ENCODE measurements at places on chromosomes 16 and 17.
A peak's percentile ranks its signal among the peaks of the same experiment; 100 is the strongest.

DNA sequence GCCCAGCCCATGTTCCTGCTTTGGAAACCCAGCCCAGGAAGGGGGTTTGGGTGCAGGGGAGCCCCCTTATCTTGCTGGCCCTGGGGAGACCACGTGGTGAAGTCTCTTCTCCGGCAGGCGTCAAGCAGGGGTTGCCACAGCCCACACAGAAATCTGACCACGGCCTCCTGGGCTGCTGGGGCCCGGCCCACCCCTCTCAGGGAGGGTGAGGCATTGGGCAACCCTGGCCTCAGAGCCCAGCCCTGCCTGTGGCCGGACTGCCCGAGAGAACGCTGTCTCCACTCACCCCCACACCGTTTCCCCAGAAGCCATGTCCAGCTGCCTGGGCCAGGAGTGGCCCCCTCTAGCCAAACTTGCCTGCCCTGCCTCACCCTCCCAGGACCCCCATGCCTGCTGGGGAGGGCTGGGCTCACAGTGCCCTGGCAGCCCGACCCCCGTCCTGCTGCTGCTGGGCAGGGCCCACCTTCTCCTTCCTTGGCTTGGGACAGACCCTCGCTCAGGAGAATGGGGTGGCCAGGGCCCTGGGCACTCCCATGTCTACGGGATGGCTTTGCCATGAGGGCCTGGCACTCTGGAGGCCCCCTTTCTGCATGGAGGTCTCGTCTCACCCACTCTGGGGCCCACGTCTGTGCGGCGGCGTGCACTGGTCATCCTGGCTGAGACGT lies 6.7 kb downstream of the RPUSD1 start:
- DNase-seq, result no peak

GRCh38 chr16:629185-629832 lies 1.5 kb upstream of the WFIKKN1 start:
- DNase-seq, result no peak

- DNase-seq, result no peak
Measured at GRCh38 chr16:78843978-78844377, 744.5 kb downstream of the WWOX start.

- no peak for DNase-seq
Measured at GRCh38 chr17:59814685-59815084, 78.1 kb downstream of the TUBD1 start.

- DNase-seq, result no peak
Measured at GRCh38 chr17:33623841-33624240, 330.7 kb upstream of the ASIC2 start.

GRCh38 chr16:84475643-84476240 lies 28.7 kb downstream of the MEAK7 start:
- DNase-seq, result no peak

GRCh38 chr17:34883106-34884000 lies 77.9 kb downstream of the CCT6B start:
- DNase-seq, result no peak

GRCh38 chr16:74107795-74108610 lies 188.6 kb upstream of the PSMD7 start:
- peak; percentile 9 for DNase-seq

DNA sequence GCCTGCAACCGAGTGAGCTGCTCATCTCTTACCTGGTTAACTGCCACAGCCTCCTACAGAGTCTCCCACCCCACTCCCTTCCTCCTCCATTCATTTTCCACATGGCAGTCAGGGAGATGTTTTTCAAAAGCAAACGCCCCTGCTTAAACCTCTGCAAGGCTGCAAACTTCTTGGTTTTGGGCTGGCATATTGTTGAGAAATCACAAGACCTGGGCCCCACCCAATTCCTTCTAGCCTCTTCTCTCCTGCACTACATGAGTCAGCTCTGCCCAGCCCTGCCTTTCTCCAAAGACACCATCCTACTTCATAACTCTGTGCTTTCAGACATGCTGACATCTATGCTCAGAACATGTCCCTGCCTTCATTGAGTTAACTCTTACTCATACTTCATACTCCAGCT lies 136.1 kb downstream of the SPACA3 start:
- no peak for DNase-seq

DNA sequence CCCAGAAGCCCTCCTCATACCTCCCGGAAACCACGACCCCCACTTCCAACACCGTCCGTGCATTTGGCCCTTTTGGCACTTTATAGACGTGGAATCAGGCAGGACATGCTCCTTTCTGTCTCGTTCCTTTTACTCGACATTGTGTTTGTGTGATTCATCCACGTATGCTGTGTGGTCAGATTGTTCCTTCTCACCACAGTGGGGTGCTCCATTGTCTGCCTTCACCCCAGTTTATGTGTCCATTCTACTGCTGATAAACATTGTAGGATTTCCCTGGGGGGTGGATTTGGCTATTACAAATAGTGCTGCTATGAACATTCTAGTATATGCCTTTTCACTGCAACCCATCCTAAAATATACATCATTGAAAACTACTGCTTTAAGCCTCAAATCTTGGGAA lies 28.9 kb upstream of the RPH3AL start:
- no peak for DNase-seq

DNA sequence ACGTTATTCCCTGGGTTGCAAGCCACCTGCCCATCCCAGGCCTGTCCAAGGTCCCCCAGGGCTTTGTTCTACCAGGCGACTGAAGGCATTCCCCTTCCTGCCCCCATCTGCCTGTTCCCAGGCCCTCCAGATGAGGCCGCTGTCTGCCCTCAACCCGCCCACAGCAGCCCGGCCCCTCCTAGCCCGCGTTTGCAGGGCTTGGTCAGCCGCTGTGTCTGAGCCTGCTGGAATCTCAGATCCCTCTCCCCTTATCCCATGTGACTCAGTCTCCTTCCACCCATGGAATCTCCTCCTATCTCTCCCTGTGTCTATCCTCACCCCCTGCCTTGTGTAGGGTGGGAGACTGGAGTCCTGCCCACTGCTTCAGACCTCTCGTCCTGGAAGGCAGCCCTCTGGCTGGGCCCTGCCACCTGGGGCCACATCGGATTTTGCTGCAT lies 186.0 kb upstream of the TNRC6C start:
- peak; percentile 29 for DNase-seq

DNA sequence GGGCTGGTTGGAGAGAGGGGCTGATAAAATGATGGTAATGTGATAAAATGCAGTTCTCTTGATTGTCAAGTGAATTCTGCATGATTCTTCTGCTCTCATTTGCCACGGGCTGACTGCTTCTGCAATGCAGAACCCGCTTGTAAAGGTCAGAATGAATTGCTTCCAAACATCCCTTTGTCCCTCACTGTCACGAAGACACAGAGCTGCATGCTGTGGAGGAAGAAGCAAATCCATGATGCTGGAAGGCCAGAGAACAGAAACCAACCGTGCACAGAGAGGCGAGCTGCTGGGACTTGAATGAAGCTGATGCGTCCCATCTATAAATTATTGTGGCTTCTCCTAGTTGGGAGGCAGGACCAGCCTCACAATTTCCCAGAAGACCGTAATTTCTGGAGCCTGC lies 171.6 kb downstream of the PRKCB start:
- no peak for DNase-seq

DNA sequence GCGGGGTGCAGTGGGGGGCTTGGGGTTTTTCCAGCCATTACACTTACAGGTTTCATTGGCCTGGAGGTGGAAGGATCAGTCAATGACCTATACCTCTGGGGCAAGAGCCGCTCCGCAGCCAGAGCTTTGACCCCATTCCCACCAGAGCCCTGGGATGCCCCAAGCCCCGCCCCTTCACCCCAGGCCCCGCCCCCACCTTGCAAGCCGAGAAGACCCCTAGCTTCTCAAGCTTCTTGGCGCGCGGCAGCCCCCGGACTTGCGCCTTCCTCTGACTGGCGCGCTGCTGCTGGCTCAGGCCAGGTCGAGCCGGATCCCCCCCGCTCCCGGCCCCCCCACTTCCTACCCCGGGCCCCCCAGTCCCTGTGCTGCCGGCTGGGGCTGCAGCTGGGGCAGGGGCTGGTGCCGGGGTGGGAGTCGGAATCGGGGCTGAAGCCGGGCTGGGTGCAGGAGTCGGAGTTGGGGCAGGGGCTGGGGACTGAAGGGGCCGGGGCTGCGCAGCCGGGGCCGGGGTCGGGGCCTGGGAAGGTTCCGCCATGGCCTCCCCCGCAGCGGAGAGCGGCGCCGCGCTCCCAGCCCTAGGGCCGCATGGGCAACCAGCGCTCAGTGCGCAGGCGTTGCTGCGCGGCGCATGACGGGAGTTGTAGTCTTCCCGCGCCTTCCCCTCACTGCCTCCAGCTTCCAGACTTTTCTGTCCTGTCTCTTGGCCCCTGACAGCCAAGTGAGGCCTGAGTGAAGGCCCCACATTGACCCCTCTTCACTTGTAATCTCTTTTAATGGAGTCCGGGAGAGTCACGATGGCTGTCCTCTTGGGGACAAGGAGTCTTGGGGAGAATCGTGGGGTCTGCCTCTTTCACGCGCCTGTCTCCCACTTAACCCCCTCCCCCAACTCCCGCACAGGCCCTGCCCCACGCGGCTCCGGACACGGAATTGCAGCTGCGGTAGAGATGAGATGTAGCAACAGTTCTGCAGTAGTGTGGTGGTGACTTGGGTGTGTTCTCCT lies at the start of gene KAT2A:
Gene KAT2A (minus strand): TSS at position 598 of the 1,000 bp plus-strand sequence. CDS start 63 bp downstream, at position 535.
- peak; percentile 63 for DNase-seq

- DNase-seq, result no peak
Measured at GRCh38 chr17:82806645-82807044, 33.2 kb downstream of the ZNF750 start.

- DNase-seq, result no peak
Measured at GRCh38 chr16:14109782-14110727, 38.9 kb downstream of the MRTFB start.

- DNase-seq, result no peak
Measured at GRCh38 chr17:31609996-31610910, 218.8 kb downstream of the RAB11FIP4 start.

- DNase-seq, result no peak
Measured at GRCh38 chr16:4052096-4052495, 64.1 kb downstream of the ADCY9 start.

GRCh38 chr17:66835476-66835875 lies 559 bp downstream of the CACNG5 start:
- no peak for DNase-seq

DNA sequence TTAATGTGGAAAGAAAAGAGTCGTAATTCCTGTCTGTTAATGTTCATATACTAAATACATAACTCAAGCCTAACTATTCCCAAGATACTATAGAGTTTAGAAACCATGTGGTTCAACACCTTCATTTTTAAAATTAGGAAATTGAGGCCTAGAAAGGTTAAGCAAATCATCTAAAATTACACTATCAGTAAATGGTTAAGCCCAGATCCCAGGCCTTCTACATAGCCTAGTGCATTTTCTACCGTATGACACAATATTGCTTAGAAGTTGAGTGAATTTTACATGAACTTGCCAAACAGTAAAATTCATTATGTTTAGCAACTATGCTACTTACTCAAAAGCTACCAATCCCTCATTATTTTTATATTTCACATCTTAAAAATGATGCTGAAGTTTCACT lies 6.8 kb downstream of the NACA2 start:
- DNase-seq, result no peak
